ENCODE measurements at places on chromosomes 5 and 9.

GRCh38 chr5:147918101-147918685 is 11.9 kb upstream of the C5orf46 start:
- no peak for DNase-seq

DNA sequence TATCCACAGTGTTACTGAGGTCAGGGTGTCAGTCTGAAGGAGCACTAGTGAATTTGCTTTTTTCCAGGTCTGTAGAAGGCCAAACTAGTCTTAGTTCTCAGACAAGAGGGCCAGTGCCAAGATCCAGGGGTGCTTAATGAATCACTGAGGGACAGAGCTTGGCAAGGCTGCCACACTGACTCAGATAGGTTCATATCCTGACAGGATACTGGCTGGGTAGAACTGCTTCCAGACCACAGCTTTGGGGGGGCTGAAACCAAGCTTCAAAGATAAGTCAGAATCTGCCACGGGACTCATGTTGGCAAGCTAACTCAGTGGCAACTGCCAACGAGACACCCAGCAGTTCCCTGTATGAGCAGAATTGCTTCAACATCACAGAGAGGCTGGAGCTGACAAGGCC is 1125.4 kb downstream of the EFNA5 start:
- DNase-seq, result no peak

DNA sequence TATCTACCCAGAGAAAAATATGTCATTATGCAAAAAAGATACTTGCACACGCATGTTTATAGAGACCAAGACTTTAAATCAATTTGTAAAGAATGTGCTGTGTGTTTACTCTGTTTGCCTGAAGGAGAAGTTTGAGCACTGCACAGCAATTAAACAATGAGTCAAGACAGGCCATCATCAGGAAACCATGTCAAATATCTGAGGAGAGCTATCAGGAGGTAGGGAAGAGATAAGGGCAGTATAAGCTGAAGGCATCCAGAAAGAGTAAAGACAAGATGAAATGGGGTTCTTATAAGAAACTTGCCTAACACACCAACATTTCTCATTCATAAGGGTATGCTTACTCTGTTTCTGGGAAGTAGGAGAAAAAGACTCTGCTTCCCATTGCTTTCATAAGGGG is 405.8 kb upstream of the PTGER4 start:
- DNase-seq, result no peak

GRCh38 chr5:89542736-89543135 is 659.8 kb upstream of the MEF2C start:
- DNase-seq, result no peak
